ENCODE measurements at places on chromosomes 5 and 9. TPM values are rescaled to one million over a fixed set of nuclear protein-coding genes. Genes with fewer than 3 reads are reported as not detected.

DNA sequence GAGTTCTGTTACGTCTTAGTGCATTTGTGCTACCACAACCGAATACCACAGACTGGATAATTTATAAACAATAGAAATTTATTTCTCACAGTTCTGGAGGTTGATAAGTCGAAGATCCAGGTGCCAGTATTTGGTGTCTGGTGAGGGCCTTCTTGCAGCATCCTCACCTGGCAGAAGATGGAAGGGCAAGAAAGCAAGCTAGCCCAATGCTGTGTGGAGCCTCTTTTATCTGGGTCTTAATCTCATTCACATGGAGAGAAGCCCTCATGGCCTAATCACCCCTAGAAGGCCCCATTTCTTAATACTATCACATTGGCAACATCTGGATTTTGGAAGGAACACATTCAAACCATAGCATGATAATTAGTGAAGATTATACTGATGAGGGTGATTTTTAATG, 159.3 kb downstream of the CHSY3 start:
- H3K36me3 ChIP-seq = no peaks in the 10 kb centered on the region
- no peaks in the 10 kb centered on the region for H3K27me3 ChIP-seq
- H3K4me1 ChIP-seq = no peaks in the 10 kb centered on the region
- no peak overlapping the region for H3K27ac ChIP-seq
- no peak for DNase-seq

GRCh38 chr5:40355846-40356245, 323.9 kb upstream of the PTGER4 start:
- no peak overlapping the region for H3K4me3 ChIP-seq
- no peaks in the 10 kb centered on the region for H3K36me3 ChIP-seq
- DNase-seq = no peak

GRCh38 chr5:149238540-149238939, 33.1 kb upstream of the AFAP1L1 start:
- no peaks in the 10 kb centered on the region for H3K27me3 ChIP-seq
- H3K36me3 ChIP-seq = no peaks in the 10 kb centered on the region
- no peak for DNase-seq
- no peaks in the 10 kb centered on the region for H3K4me1 ChIP-seq
- no peak overlapping the region for H3K4me3 ChIP-seq
- no peak overlapping the region for H3K27ac ChIP-seq

GRCh38 chr5:103475629-103476240, 86.9 kb downstream of the NUDT12 start:
- no peaks in the 10 kb centered on the region for H3K36me3 ChIP-seq
- no peak overlapping the region for H3K4me3 ChIP-seq
- no peak for DNase-seq
- H3K27me3 ChIP-seq = no peaks in the 10 kb centered on the region
- H3K4me1 ChIP-seq = no peaks in the 10 kb centered on the region

- no peaks in the 10 kb centered on the region for H3K27me3 ChIP-seq
- no peaks in the 10 kb centered on the region for H3K36me3 ChIP-seq
- H3K4me3 ChIP-seq = no peak overlapping the region
- H3K4me1 ChIP-seq = no peaks in the 10 kb centered on the region
Observed at GRCh38 chr5:148921350-148921749, 94.9 kb downstream of the ADRB2 start.

DNA sequence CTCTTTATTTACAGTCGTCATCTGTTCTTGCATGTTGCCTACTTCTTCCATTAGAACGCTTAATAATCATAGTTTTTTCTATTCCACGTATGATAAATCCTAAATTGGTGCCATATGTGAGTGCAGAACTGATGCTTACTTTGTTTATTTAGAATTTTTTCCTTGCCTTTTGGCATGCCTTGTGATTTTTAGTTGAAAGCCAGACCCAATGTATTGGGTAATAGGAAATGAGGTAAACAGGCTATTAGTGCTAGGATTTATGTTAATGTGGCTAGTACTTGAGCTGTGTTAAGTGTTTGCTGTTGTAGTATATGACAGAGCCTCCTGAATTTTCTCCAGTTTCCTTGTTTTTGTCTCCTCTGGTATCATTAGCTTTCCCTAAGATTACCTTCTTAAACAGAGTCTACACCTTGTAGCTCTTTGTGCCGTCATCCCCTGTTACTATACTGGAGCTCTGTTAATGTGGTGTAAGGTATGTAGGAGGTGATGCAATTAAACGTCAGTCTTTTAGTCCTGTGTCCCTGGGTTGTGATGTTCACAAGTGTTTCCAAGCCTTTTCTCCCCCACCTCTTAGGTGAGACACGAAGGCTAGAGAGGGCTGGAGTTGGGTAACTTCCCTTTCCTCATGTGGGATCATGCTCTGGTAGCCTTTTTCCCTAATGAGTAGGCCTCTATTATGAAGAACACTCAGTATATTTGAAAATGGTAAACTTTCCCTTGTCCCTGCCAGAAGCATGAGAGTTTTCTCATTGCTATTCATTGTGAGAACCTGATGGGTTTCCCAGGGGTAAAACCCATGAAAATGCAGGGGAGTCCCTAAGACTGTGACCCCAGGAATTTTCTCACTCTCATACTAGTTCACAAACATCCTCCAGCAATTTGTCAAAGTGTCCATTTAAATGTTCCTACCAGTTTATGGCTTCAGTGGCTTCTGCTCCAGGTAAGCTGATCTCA, 21.2 kb downstream of the SPATA31D3 start:
- H3K4me3 ChIP-seq = no peak overlapping the region
- no peak for DNase-seq
- H3K36me3 ChIP-seq = no peaks in the 10 kb centered on the region
- H3K4me1 ChIP-seq = no peaks in the 10 kb centered on the region

PLPP1 gene
- total RNA-seq = 5,059 TPM

All from prostate gland (tissue), 2 donors.